CD4-positive, alpha-beta T cell treated with Interleukin-6 for 4 hours (primary cell): ENCODE measurements at places on chromosomes 6 and 20.
A peak's percentile ranks its signal among the peaks of the same experiment; 100 is the strongest.

- no peak for DNase-seq
Observed at GRCh38 chr6:33807606-33808005, 3.8 kb upstream of the MLN start.

GRCh38 chr6:37994223-37994622, 174.7 kb downstream of the ZFAND3 start:
- DNase-seq = no peak

DNA sequence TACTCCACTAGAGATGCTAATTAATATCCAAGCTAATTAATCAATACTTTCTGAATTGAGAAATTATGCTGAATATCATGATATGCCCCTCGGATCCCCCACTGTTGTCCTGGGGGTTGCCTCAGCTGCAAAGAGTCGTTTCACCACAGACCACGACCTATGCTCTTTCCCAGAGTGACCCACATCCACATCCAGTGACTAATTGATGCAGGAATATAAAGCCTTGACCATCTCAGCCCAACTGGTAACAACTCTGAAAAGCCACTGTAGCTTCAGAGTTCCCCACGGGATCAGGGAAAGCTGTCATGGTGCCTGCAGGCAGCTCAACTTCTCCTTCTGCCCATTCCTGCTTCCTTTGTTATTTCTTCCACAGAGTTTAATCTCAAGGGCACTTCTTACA, 116.9 kb downstream of the RWDD2A start:
- no peak for DNase-seq

DNA sequence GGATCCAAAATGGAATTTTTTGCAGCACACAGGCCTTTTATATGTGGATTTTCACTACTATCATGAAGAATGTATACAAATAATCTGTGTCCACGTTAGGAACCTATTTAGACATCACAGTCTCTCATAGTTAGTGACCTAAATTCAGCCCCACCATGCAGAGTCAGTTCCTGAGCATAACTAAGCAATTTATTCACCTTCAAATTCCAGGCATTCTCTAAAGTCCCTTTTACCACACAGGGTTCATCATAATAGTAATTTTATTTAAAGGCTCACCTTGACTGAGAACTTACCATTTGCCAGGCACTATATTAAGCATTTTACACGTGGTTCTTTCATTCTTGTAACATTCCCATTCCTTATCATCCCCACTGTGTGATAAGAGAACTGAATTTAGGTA, 353.8 kb downstream of the ARHGAP18 start:
- no peak for DNase-seq

GRCh38 chr6:148293181-148293995, 49.2 kb upstream of the SASH1 start:
- DNase-seq = no peak

DNA sequence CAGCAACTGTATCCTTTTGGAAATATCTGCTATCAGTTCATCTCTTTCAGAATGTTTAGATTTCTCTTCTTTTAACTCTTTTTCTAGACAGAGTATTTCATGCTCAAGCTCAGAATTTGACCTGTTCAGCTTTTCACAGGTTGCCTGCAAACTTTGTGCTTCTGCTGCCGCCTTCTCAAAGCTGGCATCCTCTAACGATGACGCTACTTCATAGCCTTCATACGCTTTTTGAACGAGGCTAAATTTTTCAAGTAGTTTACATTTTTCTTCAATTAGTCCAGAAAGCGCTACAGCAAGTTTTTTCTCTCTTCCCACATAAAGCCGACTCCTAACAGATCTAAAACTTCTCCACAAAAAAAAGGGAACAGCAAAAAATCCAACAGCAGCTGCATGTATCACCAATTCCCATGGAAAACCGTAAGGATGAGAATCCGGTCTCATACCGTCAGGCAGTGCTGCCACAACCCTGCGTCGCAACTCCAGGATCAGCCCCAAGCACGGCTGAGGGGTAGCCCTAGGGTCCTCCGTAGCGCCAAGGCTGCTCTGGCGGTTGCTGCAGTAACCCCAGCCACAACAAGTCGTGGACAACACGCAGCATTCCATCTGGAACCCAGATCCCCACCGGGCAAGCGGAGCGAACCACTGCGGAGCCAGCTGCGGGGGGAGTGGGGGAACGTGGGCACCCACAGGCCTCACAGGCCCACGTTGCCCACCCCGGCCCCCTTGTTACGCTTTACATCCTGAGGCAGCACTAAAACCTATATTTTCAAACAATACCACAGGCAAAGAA, 30.6 kb downstream of the DACT2 start:
- no peak for DNase-seq

GRCh38 chr6:110458476-110458875, 17.9 kb downstream of the SLC22A16 start:
- DNase-seq = no peak

DNA sequence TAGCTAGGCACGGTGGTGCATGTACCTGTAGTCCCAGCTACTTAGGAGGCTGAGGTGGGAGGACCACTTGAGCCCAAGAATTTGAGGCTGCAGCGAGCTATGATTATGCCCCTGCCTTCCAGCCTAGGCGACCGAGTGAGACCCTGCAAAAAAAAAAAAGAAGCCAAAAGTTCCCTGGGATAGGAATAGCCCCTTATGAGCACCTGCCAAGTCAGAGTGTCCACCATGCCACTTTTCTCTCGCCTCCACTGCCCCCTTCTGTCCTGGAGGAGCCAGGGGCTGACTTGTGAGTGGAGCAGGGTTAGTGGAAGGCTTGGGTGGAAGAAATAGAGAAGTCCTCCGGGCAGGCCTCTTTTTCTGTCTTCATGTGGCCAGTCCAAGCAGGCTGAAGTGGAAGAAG, 12.1 kb upstream of the DDX27 start:
- DNase-seq = no peak

DNA sequence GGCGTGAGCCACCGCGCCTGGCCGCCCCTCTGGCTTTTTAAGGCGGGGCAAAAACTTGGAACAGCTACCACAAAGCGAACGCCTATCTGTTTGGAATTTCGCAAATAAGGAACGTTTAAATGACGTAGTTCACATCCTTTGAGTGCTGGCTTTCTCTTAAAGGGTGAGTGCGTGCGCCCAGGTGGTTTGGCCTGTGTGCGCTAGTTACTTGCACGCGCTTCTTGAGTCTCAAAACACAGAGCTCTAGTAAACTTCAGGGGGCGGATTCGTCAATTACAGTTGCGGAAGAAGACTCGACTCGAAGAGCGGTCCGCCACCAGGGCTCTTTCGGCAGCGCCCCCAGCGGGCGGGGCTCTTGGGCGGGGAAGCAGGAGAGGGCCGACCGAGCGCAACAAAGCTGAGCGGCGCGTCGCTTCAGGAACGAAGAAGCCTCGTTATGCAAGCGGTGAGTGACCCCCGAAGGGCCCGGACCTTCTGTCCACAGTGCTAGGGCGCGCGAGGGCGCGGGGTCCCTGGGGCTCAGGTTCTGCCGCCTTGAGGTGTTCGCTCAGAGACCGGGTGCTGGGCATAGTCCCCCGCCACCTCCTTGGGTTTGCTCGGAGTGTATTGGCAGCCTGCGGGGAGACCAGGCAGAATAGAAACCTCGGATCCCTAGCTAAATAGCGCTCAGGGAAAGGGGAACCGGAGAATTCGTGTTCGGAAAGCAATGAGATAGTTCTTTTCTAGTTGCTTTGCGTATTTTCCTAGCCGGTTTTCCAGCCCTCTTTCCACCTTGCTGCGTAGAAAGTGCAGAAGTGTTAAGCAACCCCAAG, at the start of gene SYCP2L:
TSS of gene SYCP2L (plus strand) at position 362 of the 812 bp plus-strand sequence. CDS start at position 437, 75 bp downstream.
- peak; percentile 8 for DNase-seq

GRCh38 chr20:59751075-59751711, 146.9 kb downstream of the PHACTR3 start:
- no peak for DNase-seq

- no peak for DNase-seq
Observed at GRCh38 chr6:11218538-11219399, 13.7 kb downstream of the NEDD9 start.

DNA sequence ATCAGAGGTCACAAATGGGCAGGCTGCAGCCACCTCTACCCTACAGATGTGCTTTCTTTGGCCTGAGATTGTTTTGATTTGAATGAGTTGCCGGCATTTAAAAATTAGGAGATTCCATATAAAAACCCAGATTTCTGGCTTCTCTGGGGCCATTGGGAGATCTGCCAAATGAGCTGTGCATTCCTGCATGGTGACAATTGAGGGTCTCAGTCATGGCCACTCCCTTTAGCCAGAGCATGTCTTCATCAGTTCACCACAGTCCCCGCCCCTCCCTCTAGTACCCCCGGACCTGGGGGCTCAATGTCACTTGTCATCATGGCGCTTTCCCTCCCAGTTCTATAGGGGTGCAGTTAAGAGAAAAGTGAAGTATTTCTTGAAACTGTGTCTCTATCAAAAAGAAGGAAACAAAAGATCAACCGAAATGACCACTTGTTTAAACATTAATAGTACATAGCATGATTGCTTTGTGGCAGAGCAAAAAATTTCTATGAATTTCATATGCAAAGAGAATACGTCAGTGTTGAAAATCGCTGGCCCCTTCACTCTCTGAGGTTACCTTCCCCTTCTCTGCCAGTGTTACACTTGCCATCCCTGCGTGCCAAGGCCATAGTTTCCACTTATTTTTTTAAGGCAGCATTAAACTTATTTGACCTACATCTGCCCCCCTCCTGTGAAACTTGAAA, 21.1 kb downstream of the EYA2 start:
- no peak for DNase-seq

GRCh38 chr6:150408842-150409241, 40.0 kb downstream of the IYD start:
- DNase-seq = no peak

DNA sequence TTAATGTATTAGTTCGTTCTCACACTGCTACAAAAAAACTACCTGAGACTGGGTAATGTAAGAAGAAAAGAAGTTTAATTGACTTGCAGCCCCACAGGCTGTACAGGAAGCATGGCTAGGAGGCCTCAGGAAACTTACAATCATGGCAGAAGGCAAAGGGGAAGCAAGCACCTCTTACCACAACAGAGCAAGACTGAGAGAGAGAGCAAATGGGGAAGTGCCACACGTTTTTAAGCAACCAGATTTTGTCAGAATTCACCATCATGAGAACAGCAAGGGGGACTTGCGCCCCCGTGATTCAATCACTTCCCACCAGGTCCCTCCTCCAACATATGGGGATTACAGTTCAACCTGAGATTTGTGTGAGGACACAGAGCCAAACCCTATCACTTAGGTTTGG, 70.8 kb upstream of the SRSF6 start:
- DNase-seq = no peak

DNA sequence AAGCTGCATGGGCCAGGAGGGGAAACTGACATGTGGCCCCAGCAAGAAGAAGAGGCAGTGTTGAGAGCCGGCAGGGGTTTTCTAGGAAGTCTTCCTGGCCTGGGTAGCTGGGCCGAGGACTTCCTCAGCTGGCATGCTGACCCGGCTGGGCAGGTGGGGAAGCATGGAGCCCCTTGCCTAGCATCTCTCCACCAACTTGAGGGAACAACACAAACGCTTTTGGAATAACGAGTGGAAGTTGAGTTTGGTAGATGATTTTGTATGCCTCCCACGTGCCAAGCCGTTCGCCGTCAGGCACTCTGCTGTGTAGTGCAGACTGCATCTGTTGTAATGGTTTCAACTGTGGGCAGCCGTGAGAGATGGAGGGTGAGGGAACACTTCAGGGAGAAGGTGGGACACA, 7.3 kb downstream of the TMEM181 start:
- DNase-seq = no peak

GRCh38 chr6:5072440-5072839, 12.7 kb upstream of the PPP1R3G start:
- no peak for DNase-seq
